ENCODE measurements at places on chromosomes 2 and 18.

DNA sequence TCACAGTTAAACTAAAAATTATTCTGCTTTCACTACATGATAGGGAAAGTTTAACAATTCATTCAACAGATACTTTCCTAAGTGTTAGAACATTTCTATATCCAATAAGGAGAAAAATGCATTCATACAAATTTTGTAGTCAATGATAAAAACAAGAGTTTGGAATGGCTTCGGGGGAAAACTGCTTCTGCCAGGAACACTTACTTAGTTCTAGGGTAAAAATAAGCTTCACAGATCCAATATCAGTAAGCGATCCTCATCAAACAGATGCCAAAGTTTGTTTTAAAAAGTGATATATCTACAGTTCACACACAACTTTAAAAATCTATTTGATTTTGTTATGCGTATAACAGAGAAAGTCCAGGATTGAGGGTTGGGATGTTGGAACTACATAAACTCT lies 199.7 kb downstream of the LRRTM4 start:
- DNase-seq: no peak

- no peak for DNase-seq
These were observed 13.0 kb downstream of the TTC32 start for GRCh38 chr2:19888831-19889230.

GRCh38 chr2:144115739-144116291 lies 404.1 kb downstream of the ZEB2 start:
- no peak for DNase-seq

DNA sequence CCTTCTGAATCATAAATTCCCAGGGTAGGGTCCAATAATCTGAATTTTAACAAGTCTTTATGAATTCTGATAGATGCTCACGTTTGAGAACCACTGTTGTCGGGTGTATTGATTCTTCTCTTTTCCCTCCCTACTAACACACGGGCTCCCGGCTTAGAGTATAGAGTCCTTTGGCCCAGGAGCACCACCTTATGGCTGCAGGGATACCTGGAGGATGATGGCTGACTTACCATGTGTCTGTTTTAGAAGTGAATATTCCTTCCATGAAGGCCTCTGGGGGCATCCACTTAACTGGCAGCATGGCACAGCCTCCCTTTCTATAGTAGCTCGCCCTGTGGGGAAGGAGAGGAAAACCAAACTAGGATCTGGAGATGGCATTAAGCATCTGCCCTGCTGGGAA lies 91.7 kb downstream of the CLIP4 start:
- DNase-seq: no peak

- DNase-seq: no peak
These were observed 39.7 kb upstream of the EPAS1 start for GRCh38 chr2:46257476-46257875.

- no peak for DNase-seq
These were observed 789.6 kb upstream of the SLC8A1 start for GRCh38 chr2:41241325-41242000.

- DNase-seq: no peak
These were observed 37.2 kb downstream of the ANKRD12 start for GRCh38 chr18:9173770-9174233.

- DNase-seq: no peak
These were observed 4.9 kb downstream of the DLGAP1 start for GRCh38 chr18:4450065-4450658.

DNA sequence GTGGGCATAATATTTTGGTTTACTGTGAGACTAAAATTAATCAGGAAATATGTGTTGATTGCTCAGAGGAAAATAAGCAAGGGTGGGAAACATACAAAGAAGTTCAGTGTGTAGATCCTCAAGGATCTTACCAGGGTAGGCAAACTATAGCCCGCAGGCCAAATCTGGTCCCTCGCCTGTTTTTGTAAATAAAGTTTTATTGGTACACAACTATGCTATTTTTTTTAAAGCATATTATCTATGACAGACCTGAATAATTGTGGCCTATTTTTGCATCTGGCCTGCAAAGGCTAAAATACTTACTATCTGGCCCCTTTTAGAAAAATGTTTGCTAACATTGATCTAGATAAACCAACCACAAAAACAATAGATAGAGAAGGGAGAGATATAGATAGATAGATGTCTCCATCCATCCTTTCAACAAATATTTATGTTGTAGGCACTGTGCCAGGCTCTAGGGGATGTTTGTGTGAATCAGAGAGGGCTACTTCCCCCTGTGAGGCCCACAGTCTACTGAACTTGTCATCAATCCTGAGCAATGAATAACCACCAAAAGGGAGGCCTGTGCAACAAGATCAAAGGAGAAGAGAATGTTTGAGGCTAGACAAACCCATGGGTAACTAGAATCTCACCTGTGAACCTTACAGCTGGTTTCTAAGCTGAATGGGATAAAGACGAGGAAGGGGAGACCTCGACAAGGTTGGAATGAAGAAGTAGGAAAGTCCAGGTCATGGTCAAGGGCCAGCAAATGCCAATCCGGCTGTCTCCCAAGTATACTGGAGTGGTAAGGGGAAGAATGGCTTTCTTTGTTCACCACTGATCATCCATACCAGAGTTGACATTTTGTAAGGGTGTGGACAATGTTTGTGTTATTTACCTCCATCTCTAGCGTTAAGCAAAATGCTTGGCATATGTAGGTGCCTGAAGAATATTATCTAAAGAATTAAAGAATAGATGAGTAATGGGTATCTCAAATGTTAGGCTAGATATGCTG lies 23.6 kb downstream of the ALPK2 start:
- DNase-seq: no peak

All from effector CD8-positive, alpha-beta T cell (primary cell).